Stimulated activated CD8-positive, alpha-beta memory T cell treated with anti-CD3 and anti-CD28 coated beads, Interleukin-12 subunit alpha, Interleukin-12 subunit beta, amount 100 ng/mL, for 1 hour (primary cell): ENCODE measurements at places on chromosomes 1 and 21.

- DNase-seq: no peak
These were observed 28.6 kb downstream of the AGPAT3 start for GRCh38 chr21:43893536-43894205.

GRCh38 chr1:91529856-91530255 is 29.2 kb downstream of the CDC7 start:
- no peak for DNase-seq

- no peak for DNase-seq
These were observed 11.8 kb upstream of the TTC22 start for GRCh38 chr1:54812801-54813484.

DNA sequence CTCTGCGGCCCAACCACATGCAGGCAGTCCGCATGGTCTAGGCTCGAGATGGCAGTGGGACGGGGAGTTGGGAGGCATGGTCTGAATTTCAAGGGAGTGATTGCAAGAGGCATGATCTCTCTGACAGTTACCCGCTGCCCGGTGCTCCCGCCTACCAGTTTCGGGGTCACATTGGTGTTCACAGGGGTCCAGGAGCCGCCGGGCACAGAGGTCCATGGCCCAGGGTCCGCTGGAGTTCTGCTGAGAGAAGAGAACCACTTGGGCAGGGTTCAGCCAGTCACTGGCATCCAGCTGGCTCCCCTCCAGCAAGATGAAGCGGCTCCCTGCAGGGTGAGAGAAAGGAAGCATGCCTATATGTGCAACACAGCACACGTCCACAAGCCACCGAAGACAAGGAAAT is 141.3 kb downstream of the ASTN1 start:
- no peak for DNase-seq

DNA sequence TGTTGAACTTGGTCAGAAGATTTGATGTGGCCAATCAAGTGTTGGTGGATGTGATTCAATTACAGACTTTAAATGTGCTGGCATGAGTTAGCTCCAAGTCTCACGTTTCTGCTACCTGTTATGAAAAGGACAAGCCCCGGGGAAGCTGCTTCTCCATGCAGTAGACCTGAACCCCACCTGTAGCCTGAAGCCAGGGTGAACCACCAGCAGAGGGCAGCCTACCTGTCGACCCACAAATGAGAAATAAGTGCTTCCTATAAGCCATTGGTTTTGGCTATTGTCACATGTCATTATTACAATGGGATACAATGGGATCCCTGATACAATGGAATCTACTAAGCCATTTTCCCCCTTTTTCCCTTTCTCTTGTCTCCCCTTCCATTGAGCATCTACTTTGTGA is 230.2 kb downstream of the PRDM2 start:
- DNase-seq: no peak

GRCh38 chr1:38131024-38131585 is 84.5 kb upstream of the POU3F1 start:
- no peak for DNase-seq

DNA sequence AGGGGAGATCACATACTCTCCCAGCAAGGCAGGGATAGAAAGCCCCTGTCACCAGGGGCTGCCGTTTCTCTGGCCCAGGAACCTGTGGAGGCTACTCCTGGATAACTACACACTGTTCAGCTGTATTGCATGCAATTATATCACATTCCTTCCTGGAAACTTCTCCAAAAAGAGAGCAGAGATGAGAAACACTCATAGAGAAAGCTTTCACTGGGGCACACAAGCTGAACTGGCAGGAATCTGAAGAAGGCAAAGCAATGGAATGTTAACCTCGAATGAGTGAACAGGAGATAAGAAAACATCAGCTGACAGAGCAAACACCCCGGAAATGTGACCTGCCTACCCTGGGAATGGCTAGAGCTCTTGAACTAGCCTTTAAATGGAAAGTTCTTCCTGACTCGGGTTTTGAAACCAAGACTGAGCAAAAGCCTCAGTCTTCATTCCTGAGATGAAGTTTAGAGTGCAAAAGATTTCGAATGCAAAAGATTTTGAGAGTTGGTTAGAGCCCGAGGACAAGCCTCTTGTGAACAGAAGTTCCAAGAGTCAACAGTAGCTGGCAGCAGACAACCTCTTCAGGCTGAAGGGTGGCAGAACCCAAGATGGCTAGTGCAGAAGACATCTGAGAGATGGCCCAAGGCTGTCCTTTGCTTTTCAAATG is 32.3 kb downstream of the CCN1 start:
- DNase-seq: no peak

GRCh38 chr1:246647113-246647512 is 77.1 kb upstream of the SCCPDH start:
- no peak for DNase-seq
